Ascending aorta (tissue), 2 donors: ENCODE measurements at places on chromosomes 5 and 9.

- DNase-seq = no peak
These were observed 157.4 kb downstream of the CAAP1 start for GRCh38 chr9:26735160-26735559.

DNA sequence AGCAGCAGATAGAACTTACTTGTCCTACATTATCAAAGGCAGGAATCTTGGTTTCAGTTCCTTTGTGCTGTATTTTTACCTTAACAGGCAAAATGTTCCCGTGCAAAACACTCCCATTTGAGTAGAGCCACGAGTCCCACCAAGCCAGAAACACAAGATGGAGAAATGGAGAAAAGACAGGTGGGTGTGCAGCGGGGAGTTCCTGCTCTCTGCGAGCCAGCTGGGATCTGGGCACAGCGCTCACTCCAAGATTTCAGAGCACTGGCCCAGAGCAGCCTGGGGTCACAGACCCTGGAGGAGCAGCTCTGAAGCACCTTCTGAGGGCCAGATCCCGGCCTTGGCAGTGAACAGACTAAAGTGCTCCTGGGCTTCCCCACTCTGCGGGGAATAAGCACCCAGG is 2.9 kb downstream of the UCK1 start:
- no peak for DNase-seq

DNA sequence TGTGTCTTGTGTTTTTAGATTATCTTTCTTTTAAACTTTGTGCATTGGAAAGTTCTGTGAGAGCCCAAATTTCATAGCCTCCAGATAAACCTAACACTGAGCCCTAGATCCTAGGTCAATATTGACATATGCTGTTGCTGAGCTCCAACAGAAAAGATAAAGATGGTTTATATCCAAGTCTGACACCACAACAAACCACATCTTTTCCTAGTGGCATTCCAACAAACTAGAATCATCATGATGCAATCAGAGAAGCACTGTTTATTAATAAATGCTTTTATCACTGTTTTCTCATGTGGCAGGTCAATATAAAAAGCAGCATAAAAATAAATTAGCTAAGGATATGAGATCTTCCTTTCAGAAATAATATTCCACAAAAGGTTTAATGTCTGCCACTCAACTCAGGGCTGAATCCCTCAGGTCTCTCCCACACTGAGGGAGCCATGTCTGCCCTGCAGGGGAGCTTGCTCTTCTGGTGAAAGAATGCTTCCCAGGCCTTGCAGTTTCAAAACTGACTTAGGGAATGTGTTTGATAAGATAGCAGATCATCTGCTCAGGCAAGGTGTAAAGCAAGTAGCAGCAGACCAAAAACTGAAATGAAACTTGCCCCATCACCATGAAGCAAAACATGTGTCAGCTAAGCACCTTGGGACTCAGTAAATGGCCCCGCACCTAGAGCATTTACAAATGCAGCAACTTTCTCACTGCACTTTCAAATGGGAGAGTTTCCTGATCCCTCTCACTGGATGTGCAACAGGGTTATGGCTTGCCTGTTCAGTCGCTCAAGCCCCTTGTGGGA is 493.0 kb downstream of the AGTPBP1 start:
- DNase-seq = no peak

DNA sequence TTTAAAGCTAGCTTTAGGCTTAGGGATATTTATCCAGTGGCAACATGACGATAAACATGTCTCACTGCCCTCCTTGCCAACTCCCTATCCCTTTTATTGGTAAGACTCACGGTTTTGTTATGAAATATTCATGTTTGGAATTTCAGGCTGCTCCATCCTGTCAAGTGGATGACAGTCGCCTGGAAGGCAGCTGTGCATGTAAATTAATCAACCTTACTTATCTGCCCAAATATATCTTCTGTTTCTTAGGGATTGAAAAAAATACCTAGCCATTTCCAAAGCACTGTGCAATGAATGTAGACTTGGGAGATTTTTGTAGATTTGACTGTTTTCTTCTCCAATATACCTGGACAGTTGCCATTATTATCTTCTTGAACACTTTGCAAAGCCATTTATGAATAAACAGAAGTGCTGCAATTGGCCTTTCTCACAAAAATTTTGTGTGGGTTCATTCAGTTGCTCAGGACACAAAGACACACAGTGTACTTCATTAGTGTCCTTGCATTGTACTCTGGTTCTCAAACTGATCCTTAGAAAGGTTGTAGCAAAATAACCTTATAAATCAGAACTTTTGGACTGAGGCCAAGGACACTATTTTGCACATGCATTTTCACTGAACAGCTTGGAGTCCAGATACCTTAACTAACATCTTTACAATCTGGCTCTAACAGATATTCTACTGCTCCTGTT is 889.4 kb upstream of the SEMA6A start:
- DNase-seq = no peak

DNA sequence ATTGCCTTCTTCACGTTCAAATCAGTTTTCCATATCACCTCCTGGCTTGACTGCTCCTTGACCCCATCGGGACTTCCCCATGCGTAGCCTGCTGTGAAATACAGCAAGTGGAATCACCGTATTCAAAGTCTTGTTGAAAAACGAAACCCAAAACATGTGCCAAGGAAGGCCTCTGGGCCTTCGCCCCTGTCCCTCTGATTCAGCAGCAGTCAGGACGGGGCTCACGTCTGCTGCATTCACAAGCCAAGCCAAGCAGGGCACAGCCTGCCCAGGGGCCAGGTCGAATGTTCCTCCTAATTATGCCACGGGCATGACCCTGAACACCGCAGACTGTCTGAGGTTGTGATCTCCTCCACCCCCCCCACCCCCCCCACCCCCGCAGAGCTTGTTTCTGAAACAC is 960 bp upstream of the CTNND2 start:
- DNase-seq = no peak

DNA sequence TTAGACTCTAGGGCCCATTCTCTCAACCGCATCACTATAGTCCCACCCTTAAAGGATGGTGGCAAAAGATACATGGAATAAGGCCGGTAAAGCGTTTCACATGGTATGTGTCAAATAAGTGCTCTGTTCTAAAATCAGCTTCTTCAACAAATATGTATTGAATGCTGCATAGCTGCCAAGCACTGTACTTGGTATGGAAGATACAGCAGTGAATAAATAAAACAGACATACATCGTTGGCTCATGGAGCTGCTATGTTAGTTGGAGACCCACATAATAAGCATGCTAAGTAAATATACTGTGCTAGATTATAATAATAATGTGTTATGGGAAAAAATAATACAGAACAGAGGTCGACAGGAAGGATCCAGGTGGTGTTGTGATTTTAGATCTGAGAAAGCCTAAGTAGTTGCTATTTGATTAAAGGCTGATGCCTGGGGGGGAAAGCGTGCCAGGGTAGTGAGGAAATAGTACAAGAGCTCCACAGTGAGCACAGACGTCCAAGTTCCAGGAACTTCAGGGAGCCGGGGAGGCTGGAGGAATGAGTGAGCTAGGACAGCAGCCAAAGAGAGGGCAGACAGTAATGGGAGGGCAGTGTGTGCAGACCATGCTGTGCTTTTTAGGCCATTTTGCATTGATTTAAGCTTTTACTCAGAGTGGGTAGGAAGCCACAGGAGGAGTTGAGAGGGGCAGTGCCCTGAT is 93.7 kb downstream of the JAKMIP2 start:
- DNase-seq = no peak

DNA sequence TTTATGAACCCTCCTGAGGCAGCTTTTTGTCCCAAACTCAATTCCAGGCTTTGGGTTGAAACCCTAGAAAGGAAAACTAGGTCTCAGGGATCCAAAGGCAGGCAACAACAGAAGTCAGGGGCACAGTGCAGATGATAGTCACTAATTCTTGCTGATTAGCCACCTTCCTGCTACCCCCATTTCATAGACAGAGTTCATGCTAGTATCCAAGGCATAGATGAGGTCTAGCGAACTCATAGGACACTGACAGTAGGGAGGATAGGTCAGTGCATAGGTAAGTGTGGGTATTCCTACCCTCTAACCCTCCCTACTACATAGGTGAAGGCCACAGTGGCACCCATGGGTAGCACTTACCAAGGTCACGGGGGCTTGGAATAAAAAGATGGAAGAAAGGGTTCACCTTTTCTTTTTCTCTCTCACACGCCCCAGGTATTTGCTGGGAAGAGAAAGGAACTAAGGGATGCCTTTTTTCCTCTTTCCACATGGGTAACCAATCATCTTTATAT is 86.2 kb downstream of the SLC25A46 start:
- DNase-seq = no peak

GRCh38 chr5:142984525-142984924 is 214.3 kb downstream of the ARHGAP26 start:
- DNase-seq = no peak

- no peak for DNase-seq
These were observed 124.0 kb downstream of the ESM1 start for GRCh38 chr5:54861212-54861894.

DNA sequence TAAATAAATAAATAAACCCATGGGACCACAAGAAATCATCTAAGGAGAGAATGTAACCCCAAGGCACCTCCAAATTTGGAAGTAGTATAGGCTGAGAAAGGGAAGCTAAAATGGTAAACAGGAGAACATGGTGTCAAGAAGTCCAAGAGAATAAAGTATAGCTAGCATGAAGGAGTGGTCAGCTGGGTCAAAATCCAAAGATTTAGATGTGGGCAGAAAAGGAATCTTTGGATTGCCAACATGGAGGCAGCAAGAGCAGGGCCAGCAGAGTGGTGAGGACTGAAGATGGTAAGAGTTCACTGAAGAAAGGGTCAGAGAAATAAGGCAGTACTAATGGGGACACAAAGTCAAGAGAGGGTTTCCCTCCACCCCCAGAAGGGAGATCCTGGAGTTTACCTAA is 53.0 kb downstream of the TSSK1B start:
- DNase-seq = no peak

DNA sequence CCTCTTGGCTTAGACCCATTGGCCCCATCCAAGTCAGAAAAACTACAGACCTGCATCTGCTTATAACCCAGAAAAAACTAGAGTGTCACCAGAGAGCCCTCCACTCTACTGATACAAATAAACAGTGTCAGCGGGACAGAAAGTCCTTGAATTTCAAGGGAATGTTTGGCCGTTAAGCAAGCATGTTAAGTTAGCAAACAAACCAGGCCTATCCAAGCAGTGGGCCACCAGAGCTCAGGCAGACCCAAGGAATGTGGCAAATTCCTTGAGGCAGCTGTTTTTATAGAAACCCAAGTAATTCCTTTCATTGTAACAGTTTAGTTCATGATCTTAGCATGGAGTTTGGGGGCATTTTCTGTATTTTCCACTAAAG is 70.9 kb downstream of the PRLR start:
- DNase-seq = no peak

DNA sequence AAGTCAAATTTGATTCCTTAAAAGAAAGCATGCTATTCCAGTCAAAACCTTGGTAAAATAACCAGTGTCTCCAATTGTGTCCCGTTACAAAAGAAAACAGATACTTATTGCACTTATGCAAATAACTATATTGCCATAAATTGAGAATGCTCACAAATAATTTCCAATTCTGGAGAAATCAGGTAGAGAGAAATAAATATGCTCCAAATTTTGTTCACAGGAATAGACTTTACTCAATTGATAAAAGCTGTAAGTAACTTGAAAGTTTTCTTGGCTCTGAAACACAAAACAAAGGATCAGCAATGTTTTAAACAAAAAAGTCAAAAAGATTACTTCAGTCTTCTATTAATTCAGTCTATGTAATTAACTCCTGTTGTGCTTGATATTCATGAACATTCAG is 7.8 kb upstream of the DTWD2 start:
- DNase-seq = no peak

DNA sequence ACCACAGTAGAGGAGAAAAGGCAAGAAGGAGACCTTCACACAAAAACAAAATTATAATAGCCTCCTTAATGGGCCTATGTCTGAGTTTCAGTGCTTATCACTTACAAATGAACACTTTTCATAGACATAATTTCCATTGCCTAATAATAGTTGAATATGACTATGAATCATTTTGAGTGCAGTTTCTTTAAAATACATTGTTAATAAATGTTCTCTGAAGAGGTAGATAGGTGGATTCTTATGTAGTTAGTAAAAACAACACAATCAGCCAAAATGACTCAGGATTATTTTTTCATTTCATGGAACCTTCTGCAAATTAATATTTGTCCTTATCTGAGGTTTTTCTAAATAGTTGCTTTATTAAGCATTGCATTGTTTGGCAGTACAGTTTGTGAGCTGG is 45.6 kb downstream of the DAPK1 start:
- no peak for DNase-seq

- no peak for DNase-seq
These were observed 35.9 kb upstream of the HRH2 start for GRCh38 chr5:175621971-175622370.
